Stimulated activated CD8-positive, alpha-beta memory T cell treated with anti-CD3 and anti-CD28 coated beads, Interleukin-4, amount 100 ng/mL, for 48 hours (primary cell): ENCODE measurements at places on chromosomes 4 and X.

DNA sequence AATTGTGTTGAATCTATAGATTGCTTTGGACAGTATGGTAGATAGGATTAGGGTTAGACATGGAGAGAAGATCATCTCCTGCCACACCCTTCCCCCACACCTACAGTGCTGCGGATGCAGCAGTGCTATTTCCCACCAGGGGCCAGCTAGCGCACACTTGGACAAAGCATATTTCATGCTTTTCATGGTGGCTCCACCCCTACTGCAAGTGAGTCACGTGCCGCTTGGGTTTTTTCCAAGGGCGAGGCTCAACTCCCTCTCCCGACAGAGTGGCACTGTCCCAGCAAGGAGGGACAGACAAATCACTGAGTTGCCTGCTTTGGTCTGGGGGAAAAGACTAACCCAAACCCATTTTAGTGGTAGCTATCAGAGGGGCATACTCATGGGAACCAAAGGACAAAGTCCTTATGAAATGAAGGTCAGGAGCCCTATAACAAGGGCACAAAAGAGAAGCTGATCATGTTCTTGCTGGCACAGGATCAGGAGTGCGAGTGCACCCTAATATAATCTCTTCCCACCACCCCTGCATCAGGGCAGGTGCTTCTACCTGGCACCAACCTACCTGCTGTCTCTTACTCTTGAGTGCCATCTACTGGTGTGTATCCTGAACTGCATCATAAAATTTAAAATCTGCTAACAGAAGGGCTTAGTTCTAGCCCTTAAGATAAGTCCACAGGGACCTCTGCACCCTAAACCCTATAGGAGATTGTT, 55.1 kb upstream of the PGAM4 start:
- DNase-seq = no peak

- no peak for DNase-seq
Observed at GRCh38 chr4:21512353-21512752, 436.2 kb downstream of the KCNIP4 start.

GRCh38 chrX:40864972-40865371, 129.6 kb upstream of the MED14 start:
- no peak for DNase-seq

DNA sequence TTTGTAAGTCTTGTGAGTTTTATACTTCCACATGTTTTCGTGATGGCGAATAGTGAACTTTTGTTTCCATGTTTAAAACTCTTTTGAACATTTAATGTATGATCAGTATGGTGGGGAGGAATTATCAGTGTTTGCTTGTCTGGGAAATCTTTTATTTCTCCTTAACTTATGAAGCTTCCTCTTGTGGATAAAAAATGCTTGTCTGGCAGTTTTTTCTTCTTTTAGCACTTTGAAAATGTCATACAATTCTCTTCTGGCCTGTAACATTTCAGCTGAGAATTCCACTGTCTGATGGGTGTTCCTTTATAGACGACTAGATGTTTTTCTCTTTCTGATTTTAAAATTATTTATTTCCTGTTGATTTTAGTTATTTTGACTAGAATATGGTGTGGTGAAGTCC, 576.0 kb downstream of the DACH2 start:
- no peak for DNase-seq

DNA sequence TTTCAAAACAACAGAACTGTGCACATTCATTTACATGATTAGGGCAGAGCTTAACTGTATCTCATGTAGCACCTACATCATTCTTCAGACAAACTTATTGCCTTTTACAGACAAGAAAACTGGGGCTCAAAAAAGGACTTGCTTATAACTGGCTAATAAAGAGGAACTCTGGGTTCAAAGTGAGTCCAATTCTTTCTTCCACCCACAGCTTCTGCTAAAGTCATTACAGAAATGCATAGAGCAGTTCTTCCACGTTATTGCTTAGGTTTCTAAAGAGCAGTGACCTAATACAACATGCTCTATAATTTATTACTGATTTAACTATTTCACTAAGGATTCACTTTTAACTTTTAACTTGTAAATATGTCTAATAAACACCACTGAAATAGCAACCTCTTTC, 60.6 kb downstream of the ELOVL6 start:
- no peak for DNase-seq

DNA sequence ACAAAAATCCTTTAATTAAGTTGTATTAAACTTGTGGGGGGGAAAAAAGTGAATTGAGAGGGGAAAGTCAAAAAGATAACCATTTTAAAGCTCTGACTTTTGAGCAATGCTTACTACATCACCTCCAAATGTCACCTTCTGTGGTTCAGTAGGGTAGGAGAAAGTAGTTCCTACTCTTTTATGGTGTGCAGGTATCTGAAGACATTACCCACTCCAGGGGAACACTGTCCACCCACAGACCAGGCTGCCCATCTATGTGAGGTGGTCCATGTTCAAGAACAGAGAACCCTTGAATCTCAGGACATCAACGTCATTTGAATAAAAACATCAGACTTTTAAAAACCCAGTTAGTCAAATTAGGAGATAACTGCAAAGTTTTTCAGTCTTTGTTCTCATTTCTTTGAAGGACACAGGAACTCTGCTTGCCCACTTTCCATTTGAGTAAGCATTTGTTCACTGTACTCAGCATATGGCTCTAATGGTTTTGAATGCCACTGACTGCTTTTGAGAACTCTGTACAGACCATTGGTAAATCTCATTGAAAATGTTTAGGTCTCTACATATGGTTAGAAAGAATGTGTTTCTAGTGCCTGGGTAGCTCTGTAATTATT, 18.4 kb downstream of the NMU start:
- no peak for DNase-seq

GRCh38 chr4:14841801-14842768, 160.2 kb upstream of the CPEB2 start:
- DNase-seq = no peak

DNA sequence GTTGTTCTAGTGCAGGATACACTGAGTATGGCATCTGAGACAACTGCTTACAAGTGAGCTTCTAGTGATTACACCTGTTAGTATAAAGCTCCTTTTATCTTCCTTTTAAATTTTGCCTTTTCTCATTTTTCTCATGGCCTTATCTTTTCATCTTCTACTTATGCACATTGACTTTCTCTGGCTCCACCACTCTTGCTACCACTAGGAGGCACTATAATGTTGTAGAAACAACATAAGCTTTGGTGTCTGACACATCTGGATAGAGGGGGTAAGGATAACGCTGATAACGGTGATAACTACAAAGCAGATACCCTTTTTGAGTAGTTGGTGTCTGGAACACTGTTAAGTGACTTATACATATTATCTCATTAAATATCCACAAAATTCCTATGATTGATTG, 187.4 kb upstream of the TEX13C start:
- DNase-seq = no peak

GRCh38 chrX:77502951-77503525, 55.8 kb downstream of the FGF16 start:
- no peak for DNase-seq

DNA sequence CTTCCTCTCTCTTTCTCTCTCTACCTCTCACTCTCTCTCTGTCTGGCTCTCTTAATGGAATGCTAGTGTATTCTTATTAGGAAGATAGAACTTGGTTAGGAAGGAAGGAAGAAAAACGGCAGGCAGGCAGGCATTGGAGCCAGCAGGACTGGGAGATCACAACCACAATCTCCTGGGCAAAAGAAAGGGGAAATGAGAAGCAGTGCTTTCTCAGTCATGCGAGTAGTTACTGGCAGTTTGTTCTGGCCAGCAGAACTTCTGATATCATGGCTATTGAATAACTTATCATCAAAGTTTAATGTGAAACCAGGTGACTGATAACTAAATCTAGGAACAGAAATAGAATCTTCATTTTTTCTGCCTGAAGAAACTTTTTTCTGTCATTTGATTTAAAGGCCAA, 60.9 kb upstream of the PAGE1 start:
- no peak for DNase-seq
